Brain (organoid and tissue), 16 donors: ENCODE measurements at places on chromosomes 11 and 22.

DNA sequence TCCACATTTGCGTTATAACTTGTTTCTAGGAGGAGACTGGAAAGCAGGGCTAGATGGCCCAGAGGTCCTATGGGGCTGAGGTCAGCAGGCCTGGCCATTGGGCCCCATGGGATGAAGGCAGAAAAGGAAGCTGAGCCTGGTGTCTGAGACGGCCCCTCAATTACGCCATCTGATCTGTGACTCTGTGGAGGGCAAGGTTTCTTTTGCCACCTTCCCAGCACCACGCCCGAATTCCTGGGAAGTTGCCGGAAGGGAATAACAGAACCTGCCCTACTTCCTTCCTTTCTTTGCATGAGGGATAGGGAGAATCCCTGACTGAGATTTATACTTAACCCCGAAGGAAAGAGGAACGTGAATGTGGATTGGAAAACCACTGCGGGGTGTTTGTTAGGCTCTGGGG is 118.1 kb downstream of the MPPED1 start:
- DNase-seq = no peak

- no peak for DNase-seq
Observed at GRCh38 chr11:36071917-36072500, 128.1 kb downstream of the LDLRAD3 start.

DNA sequence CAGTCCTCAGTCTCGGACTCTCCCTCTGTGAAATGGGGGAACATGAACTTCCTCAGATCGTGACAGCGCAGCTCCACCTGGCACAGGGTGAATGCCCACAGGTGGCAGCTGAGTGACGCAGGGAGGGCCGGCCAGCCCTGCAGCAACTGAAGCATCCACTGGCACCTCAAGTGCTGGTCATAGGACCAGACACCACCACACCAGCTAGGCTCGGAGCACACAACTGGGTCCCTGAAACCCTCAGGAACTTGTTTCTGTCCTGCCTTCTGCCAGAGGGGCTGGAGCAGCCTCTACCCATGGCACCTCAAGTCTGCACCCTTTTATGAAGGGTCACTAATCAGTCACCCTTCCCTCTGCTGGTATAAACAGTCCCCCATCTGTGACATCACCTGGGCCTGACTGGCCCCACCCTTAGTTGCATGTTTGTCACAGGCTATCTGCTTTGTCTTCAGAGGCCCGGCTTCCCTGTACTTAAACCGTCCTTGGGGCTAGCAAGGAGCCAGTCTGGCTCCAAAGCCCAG is 7.4 kb upstream of the CDC42BPG start:
- no peak for DNase-seq

GRCh38 chr11:74325649-74326645 is 14.5 kb upstream of the P4HA3 start:
- DNase-seq = peak; percentile 89

DNA sequence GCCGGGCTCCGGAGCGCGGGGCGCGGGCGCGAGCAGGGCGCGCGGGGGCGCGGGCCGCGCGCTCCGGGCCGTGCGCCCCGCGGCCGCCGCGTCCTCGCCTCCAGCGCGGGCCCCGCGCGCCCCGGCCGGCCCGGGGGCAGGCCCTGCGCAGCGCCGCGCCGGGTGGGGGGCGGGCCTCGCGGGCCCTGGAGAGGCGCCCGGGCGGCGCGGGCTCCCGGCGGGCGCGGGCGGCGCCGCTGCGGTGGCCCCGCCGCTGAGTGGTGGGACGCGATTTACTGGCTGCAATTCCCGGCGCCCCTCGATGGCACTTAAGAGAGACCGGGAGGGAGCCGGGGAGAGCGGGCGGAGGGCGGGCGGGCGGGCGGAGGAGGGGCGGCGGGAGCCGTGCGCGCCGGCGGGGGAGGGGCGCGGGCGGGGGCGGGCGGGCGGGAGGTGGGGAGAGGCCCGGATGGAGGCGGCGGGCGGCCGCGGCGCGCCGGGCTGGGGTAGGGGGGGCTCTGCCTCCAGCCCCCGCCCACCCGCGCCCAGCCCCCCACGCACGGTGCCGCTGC is 73.2 kb upstream of the TCF20 start:
- peak; percentile 78 for DNase-seq

DNA sequence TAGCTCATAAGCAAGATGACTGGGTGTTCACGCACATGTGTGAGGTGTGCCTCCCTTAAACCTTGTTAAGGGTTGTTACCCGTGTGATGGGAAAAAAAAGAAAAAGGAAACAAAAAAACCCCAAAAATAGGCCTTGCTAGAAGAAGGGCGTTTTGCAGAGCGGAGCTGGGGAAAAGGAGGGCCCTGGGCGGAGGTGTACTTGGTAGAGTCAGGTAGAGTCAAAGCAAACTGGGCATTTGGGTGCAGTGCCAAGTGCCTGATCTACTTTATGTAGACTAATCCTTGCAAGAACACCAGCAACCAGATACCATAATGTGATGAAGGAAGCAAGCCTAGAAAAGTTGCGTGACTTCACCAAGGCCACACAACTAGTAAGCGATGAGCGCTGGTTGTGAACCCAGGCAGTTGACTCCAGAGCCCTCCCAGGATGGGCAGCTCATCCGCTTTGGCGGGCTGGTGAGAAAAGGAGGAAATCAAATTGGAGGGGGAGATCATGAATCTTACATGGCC is 1.2 kb upstream of the TIRAP start:
- DNase-seq = no peak

DNA sequence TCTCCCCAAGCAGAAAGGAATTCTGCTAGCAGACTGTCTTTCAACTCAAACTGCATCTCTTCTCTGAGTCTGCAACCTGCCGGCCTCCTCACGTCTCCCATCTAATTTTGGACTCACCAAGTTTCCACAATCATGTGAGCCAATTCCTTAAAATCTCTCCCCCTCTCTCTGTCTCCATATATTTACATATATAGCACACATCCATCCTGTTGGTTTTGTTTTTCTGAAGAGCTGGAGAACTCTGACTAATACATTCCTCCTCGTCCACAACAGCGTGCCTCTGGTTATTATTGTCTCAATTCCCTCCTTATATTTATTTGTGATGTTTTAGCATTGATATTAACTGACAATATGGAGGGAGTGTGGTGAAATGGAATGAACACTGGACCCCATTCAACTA is 29.6 kb upstream of the FJX1 start:
- DNase-seq = no peak
